ENCODE measurements at places on chromosomes 1 and 21.

DNA sequence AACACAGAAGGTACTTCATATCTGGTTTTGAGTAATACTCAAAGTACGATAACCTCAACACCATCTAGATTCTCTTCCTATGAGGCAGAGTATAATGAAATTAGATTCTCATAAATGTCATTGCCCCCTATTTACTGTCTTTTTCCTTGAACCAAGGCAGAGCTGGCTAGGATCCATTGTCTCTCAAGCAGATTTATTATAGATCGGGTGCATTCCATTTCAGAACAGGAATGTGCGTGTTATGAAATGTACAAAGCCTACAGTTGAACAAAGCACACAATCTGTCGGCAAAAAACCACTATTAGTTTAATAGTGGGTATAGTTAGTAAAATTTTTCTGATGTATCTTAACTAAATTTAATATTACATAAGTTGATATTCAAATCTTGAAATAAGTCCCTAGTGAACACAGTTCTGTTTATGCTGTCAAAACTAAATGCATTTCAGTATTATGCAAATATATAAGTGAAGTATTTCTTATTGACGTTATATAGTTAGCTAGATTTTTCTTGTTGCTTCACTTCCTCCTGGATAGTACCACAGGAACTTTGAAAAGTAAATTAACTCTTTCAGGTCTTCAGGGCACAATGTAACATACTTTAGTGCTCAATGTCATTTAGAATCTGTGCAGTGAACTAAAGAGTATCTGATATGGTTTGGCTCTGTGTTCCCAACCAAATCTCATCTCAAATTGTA, 92.1 kb downstream of the DDAH1 start:
- no peak for DNase-seq

- no peak for DNase-seq
Observed at GRCh38 chr1:12001249-12001917, 17.9 kb upstream of the MIIP start.

- no peak for DNase-seq
Observed at GRCh38 chr1:24989082-24989481, 59.0 kb upstream of the RUNX3 start.

DNA sequence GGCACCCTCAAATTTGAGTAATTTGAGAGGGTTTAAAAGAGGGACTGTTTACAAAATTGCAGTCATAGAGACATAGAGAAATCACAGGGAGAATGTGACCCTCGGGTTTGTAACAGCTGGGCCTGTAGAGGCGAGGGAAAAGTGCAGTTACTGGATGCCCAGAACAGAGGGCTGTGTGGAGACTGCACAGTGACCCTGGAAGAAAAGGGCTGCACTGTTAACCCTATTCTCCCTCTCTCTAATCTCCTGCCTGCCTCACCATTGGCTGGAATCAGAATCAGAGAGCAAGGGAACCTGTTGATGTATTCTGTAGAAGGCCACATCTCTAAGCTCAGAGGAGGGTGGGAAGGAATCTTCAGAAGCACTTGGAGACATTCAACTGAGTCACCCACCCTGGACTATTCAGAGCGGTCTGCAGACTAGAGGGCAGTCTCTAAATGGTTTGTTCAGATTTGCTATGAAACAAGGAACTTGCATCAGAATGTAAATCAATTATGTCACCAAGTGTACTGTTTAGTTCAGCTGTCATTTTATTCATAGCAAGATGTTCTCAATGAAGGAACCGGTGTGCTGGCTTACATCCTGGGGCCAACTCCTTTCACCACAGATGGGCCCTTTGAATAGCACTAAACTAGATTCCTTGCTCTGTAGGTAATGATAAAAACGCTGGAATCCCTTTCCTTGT, 132.2 kb upstream of the HOOK1 start:
- DNase-seq, result no peak

GRCh38 chr1:183282101-183282855, 96.2 kb downstream of the LAMC2 start:
- DNase-seq, result no peak

- DNase-seq, result no peak
Observed at GRCh38 chr1:211710566-211711314, 35.3 kb upstream of the NEK2 start.

GRCh38 chr1:211280910-211281309, 21.7 kb downstream of the RCOR3 start:
- no peak for DNase-seq

GRCh38 chr1:230501849-230502248, 75.7 kb upstream of the PGBD5 start:
- no peak for DNase-seq

- no peak for DNase-seq
Observed at GRCh38 chr1:224831501-224831900, 98.0 kb upstream of the DNAH14 start.

GRCh38 chr1:1121611-1122077, 5.8 kb upstream of the C1orf159 start:
- no peak for DNase-seq
